GOT3 (cell line): ENCODE measurements at places on chromosomes 13 and 19.

DNA sequence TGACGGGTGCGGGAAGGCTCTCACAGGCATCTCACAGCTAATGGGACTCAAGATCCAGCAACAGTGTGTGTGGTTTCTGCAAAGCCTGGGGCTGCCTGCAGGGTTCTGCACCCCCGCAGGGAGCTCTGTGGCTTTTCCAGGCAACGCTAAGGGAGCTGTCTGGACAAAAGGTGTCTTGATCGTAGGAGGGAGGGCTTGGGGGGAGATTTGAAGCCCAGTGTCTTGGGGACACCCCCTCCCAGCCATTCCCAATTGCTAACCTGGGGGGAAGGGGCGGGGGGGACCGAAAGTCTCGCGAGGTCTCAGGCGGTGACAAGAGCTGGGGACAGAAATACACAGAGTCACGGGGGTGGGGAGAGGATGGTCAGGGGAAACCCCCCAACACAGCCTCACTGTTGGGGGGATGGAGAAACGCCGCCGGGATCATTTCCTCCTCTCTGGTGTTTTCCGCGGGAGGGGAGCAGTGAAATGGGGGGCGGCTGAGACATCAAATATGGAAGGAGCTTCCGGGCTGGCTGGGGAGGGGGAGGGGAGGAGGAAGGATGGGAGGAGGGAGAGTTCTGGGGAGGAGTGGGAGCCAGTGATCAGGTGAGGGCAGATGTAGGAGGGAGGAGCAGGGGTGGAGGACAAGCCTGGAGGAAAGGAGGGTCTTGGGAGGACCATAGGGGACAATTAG is 13.3 kb downstream of the KCNC3 start:
- no peak for DNase-seq

- no peak for DNase-seq
Measured at GRCh38 chr19:32404933-32405430, 588 bp upstream of the DPY19L3 start.

GRCh38 chr19:36198119-36198518 is 16.3 kb downstream of the ZNF565 start:
- no peak for DNase-seq

GRCh38 chr13:34777089-34777913 is 164.8 kb upstream of the NBEA start:
- DNase-seq = no peak

DNA sequence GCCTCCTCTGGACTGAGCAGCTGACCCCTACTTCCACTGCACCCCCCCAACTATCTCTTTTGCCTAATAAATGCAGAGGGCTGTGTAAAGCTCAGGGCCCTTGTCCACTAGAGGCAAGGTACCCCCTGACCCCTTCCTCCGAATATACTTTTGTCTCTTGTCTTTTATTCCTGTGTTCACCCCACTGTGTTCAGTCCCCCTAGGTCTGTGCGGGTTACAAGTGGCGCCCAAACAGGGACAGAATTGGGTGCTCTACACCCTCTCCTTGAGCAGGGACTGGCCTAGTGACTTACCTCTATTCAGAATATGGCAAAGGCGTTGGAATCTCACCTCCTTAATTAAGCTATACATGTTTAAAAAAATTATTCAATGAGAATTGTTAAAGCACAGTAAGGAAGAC is 15.0 kb downstream of the ZNF350 start:
- no peak for DNase-seq

GRCh38 chr13:25902891-25903341 is 148.9 kb downstream of the SHISA2 start:
- no peak for DNase-seq
